HuH-7.5 (cell line): ENCODE measurements at places on chromosomes 3 and 15.

GRCh38 chr3:174710612-174711011 lies 148.5 kb upstream of the NAALADL2 start:
- no peak for DNase-seq

GRCh38 chr15:65732698-65733097 lies 59.4 kb downstream of the DENND4A start:
- no peak for DNase-seq

DNA sequence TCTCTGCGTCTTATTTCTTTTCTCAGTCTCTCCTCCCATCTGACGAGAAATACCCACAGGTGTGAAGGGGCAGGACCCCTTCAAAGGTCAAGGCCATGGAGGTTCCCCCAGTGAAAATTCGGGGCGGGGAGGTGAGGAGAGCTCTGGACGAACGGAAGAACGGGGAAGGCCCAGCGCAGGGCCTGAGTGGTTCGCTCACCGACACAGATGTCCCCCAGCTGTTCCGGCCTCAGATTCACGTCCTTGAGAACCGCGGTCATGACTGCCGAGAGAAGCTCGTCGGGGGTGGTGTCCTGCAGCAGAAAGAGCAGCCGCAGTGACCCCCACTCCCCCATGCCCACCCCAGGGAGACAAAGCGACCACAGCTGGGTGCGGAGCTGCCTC lies 542 bp downstream of the ACAA1 start:
- no peak for DNase-seq

- peak; percentile 18 for DNase-seq
Measured at GRCh38 chr15:33735637-33736247, 232.6 kb upstream of the CHRM5 start.

DNA sequence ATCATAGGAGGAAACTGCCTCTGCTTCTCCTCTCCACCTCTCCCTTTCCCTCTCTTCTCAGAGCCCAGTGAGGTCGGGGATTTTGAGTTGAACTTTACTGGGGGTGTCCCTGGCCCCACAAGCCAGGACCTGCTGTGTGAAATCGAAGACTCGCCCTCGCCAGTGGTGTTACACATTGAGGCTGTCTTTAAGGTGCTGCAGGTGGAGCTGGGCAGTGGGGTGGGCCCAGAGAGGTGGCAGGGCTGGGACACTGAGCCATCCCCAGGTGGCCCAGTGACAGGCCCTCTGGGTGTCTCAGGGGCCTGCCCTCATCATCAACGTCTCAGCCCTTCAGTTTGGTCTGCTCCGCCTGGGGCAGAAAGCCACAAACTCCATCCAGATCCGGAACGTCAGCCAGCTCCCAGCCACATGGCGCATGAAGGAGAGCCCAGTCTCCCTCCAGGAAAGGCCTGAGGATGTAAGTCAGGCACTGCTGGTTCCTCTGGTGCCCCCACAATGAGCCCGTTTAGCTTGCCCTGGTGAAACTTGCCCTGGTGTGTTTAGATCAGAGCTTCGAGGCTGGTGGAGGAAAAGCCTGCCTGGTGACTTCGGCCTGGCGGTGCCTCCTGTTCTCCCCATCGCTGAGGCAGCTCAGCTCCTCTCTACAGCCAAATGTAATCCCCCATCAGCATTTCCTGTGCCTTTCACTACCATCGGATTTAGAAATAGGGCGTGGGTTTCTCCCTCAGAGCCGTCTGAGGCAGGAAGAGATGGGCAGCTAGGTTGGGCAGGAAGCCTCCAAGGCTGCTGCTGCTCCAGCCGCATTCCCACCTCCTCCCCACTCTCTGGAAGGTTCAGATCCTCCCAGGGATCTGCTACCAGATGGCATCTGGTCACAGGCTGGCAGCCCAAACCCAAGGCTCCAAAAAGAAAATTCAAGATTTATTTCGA lies 39.2 kb downstream of the ACAA1 start:
- no peak for DNase-seq

DNA sequence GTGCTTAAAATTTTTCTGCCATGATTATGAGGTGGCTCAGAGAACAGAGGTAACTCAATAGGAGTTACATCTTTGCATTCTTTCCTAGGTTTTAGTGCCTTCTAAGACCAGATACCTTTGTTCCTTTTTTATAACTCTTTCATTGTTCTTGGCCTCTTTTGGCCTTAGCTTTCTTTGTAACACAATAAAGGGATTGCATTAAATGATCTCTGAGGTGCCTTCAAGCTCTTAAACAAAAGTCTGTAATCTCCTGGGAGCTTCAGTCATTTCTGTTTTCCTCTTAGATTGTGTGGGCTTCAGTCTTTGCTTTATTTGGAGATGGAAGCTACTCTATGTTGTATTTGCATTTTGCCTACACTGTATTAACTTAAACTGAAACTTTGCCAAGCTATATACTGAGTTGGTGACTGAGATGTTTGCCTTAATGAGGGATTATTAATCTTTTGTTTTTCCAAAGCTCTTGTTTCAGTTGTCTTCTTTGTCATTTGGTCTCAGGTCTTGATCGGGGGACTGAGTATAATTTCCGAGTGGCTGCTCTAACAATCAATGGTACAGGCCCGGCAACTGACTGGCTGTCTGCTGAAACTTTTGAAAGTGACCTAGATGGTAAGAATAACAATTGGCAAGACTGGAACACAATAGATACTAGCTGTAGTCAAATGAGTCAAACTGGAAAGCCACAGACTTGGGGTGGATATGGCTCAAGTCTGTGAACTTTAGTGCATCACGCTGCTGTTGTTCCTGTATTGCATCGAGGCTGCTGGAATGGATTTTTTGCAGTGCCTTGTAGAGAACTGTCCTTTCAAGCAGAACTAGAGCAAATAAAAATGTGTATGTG lies 110.3 kb downstream of the HCN4 start:
- no peak for DNase-seq
